ENCODE measurements at places on chromosomes 12 and 14. TPM values are rescaled to one million over a fixed set of nuclear protein-coding genes. Genes with fewer than 3 reads are reported as not detected.

ANO2 gene
- polyA plus RNA-seq = 2.4 TPM

ARHGEF40 gene
- 68.8 TPM for polyA plus RNA-seq

KITLG gene
- polyA plus RNA-seq = 2.4 TPM

EXOC3L4 gene
- 5.0 TPM for polyA plus RNA-seq

SERPINA5 gene
- 139 TPM for polyA plus RNA-seq

ACYP1 gene
- 11.7 TPM for polyA plus RNA-seq

OGFOD2 gene
- polyA plus RNA-seq = 30.9 TPM

CIROP gene
- polyA plus RNA-seq = not detected

CCDC38 gene
- polyA plus RNA-seq = 0.05 TPM

KRT71 gene
- not detected for polyA plus RNA-seq

AQP6 gene
- polyA plus RNA-seq = 0.31 TPM

JPH4 gene
- 1.3 TPM for polyA plus RNA-seq

SLC24A4 gene
- polyA plus RNA-seq = 0.07 TPM

SLC38A2 gene
- 49.3 TPM for polyA plus RNA-seq

ACSM4 gene
- not detected for polyA plus RNA-seq

BEGAIN gene
- 20.5 TPM for polyA plus RNA-seq

PKP2 gene
- polyA plus RNA-seq = 4.9 TPM

USP44 gene
- polyA plus RNA-seq = 2.2 TPM

MYH6 gene
- polyA plus RNA-seq = 0.72 TPM
